ENCODE measurements at places on chromosomes 16 and 17. TPM values are rescaled to one million over a fixed set of nuclear protein-coding genes. Genes with fewer than 3 reads are reported as not detected.

DNA sequence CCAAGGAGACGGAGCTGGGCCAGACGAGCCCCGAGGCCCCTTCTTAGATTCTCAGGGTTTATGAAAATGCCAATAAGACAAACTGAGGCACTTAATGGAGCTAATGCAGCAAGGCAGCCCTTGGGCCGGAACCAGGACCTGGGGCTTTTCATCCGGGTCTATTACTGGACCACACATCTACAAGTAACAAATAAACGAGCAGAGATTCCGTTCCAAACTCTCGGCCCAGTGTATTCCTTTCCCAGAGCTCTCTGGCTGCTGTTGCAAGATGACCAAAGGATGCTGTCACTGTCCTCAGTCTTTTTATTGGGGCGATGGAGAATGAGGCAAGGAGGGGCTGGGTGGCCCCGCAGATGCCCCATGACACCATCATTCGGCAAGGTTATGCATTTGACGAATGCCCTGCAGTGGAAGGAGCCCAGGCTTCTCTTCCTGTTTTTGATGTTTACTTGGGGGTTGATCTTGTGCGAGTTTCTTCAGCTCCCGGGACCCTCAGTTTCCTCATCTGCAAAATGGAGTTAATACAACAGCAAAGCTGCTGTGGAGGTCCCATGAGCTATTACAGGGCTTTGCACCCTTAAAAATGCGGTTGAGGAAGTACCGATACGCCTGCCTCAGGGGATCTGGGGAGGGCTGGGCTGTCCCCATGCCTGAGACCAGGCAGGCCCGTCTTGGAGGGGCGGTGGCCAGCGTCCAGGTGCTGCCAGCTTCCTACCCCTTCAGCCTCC, 1.1 kb upstream of the NTN1 start:
- no peak for DNase-seq

DNA sequence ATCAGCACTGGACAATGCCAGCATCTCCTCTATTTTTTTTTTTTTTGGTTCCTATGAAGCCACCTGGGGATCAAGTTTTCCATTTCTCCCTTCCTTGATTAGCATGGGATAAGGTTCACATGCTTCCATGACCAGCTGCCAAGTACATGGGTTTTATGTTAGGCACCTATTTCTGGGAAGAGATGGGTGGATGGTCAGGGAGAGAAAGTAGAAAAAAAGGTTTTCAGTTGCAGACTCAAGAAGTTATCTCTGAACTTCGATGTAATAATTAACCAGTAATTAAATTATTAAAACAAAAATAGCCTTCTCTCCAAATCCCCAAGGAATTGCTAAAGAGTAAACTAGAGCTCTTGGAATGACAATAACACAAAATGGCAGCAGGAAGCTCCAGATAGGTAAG, 164.9 kb upstream of the MAF start:
- DNase-seq: no peak

GRCh38 chr17:48830840-48831548, at the start of gene CALCOCO2:
Gene CALCOCO2, plus strand, starts transcription at chr17:48831035. Its CDS starts 10,673 bp downstream, at chr17:48841708.
- peak; percentile 97 for DNase-seq

DNA sequence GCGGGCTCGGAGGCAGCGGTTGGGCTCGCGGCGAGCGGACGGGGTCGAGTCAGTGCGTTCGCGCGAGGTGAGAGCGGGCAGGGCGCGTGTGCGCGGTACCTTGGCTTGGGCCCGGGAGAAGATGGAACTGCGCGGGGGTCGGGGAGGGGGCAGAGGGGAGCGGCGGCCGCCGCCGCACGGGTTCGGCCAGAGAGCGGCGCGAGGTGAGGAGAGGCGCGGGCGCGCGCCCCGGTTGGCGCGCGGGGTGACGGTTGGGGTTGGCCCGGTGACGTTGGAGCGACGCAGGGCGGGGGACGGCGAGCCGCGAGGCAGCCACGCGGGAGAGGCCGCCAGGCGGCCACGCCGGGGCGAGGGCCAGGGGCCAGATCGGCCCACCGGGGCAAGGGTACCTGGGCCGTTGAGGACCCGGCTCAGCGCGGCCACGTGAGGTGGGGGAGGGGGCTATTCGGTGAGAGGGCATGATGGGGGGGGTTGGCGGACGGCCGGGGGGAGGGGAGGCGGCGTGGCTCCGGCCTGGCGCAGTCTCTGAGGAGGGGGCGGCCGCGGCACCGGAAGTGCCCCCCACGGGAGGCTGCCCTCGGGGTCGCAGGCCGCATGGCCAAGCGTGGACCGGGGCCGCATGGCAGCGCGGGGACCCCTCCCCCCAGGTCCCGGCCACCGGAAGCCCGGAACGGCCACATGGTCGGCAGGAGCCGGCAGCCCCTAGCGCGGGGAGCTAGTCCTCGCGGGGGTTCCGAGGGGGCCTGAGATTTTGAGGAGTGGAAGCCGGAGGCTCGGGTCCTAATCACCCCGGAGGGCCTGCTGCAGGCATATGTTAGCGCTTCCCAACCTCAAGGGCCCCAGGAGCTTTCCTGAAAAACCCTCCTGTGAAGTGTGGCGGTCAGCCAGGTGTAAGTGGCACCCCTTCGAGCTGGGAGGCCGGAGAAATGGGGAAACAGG, 527 bp downstream of the EIF5A start:
- peak; percentile 74 for DNase-seq

- DNase-seq: no peak
Measured at GRCh38 chr17:66762276-66762675, 72.6 kb upstream of the CACNG5 start.

- DNase-seq: no peak
Measured at GRCh38 chr16:83863682-83864081, 35.2 kb upstream of the MLYCD start.

DNA sequence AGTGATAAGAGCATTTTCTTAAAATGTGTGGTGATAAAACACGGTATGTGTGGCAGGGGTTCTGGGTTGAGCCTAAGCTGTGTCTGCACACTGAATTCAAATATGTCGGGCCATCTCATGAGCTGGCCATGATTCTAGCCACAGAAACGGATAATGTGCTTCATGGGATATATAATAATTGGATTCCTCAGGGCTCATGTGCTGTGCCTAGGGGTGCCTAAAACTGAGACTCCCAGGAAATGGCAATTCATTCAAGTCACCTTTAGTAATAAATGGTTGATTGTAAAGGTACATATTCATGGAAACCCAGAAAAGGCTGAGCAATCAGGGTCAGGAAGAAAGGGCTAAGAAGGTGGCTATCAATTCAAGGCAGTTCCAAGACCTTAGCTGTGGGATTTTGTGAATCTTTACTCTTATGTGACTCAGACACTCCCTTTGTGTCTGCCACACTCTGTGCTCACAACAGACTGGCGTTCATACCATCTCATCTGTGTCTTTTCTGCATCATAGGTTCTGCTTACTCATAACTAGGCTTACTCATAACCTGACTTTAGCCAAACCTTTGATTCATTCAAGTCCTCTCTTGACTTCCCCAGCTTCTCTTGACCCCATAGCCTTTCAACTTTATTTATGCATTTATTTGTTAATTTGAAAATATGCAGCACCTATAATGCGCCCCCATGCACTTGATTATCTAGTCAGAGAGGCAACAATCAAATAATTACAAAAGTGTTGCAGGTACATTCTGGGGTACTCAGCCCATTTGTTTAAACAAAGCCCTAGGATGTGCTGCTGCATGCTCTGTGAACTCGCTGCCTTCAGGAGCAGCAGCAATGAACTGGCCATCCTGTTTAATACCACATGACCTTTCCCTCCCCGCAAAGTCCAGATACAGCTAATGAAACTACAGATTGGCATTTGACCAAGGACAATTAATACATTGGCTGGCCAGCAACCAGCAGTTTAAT, 28.4 kb upstream of the MED13 start:
- DNase-seq: no peak

GRCh38 chr17:68462381-68463210, 5.3 kb upstream of the WIPI1 start:
- DNase-seq: peak; percentile 78

GRCh38 chr16:2985462-2985861, 5.2 kb upstream of the PKMYT1 start:
- DNase-seq: peak; percentile 73

DNA sequence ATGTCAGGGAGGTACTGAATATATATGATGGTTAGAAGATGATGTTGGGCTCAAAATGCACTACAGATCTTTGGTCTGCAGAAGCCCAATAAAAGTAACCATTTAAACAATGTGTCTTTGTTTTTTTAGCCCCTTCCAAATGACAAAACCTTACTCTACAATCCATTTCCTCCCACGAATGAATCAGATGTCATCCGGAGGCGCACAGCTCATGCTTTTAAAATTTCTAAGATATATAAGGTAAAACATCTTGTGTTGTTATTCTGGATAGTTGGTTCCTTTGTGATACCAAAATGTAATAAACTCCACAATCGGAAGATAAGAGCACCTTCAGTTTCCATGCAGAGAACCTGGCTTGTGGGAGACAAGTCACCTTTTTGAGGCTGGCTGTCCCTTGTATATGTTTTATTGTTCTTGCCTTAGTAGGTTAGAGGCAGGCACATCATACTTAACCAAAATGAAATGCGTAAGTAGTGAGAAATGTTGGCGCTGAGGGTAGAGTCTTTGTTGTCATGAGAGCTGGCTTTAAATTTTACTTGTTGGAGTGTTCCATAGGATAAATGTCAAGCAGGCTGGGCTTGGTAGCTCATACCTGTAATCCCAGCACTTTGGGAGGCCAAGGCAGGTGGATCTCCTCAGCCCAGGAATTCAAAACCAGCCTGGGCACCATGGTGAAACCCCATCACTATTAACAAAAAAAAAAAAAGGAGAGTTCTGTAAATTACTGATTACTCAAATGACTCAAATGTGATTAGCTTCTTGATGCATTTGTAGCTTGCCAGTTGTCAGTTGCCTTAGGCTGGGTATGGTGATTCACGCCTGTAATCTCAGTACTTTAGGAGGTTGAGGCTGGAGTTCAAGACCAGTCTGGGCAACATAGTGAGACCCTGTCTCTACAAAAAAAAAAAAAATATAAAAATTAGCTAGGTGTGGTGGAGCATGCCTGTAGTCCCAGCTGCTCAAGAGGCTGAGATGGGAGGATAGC, 19.7 kb upstream of the SNTB2 start:
- no peak for DNase-seq

DNA sequence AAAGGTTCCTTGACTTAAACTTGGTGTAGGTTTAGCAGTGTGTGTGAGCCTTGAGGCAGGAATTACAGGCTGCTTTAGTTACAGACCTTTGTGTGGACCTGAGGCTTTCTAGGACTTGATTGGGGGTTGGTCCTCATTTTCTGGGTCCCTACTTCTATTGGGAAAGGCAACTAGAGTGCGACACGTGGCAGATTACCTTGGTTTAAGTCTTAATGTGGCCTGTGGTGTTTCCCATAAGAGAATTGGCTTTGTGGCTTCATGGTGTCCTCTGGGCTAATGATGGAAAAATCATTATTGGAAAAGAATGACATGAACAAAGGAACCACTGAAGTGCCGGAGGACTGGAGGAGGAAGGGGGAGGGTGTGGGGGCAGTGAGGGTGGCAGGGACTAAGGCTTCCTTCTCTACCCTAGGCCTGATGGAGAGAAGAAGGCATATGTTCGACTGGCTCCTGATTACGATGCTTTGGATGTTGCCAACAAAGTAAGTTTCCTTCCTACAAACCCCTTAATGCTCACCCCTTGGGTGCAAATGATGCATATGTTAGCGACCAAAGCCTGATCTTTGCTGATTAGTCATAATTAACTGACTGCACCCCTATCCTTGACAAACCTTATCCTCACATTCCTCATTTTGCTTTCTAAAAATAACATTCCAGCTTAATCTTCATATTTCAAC, 2.7 kb downstream of the TLCD1 start:
- no peak for DNase-seq

GRCh38 chr17:82051776-82052637, at the start of the genes GPS1 and RFNG:
Gene GPS1, plus strand, starts transcription at chr17:82051898. Its CDS starts 34 bp downstream, at chr17:82051932.
Gene RFNG, minus strand, starts transcription at chr17:82051811. Its CDS starts 45 bp downstream, at chr17:82051766.
- peak; percentile 89 for DNase-seq

Gene CLEC19A
- total RNA-seq: not detected

DNA sequence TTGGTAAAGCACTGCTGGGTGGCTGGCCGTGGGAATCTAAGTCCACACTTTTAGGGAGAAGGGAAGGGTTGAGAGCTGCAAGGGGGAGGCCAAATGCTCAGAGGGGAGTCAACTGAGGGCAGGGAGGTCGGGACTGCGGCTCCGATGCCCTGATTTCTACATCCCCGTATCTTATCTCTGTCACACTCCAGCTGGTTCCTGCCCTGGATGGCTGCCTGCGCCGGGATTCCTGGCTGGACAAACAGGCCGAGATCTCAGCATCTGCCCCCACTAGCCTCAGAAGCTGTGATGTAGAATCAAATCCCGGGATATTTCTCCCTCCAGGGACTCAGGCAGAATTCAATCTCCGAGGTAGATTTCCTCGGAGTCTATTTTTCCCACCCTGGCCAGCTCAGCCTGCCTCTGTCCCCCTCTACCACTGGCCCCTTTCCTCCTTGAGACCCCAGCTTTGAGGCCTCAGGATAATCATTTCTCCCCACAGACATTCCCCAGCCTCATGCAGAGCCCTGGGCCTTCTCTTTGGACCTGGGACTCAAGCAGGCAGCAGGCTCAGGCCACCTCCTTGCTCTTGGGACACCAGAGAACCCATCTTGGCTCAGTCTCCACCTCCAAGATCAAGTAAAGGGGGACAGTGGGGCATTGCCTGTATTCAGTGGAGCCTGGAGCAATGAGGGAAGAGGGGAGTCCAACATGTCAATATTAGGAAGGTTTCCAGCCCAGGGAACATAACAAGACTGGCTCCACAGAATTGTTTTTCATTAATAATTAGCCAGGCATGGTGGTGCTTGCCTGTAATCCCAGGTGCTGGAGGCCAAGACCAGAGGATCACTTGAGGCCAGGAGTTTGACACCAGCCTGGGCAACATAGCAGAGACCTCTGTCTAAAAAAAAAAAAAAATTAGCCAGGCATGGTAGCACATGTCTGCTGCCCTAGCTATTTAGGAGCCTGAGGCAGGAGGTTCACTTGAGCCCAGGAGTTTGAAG, 1.8 kb downstream of the SHBG start:
- peak; percentile 59 for DNase-seq

Gene KRTAP16-1
- total RNA-seq: not detected

GRCh38 chr17:47741793-47742145, 8.7 kb downstream of the TBX21 start:
- DNase-seq: no peak

- no peak for DNase-seq
Measured at GRCh38 chr16:85057948-85058347, 30.4 kb downstream of the KIAA0513 start.

Gene ZNF18
- total RNA-seq: 4.1 TPM

DNA sequence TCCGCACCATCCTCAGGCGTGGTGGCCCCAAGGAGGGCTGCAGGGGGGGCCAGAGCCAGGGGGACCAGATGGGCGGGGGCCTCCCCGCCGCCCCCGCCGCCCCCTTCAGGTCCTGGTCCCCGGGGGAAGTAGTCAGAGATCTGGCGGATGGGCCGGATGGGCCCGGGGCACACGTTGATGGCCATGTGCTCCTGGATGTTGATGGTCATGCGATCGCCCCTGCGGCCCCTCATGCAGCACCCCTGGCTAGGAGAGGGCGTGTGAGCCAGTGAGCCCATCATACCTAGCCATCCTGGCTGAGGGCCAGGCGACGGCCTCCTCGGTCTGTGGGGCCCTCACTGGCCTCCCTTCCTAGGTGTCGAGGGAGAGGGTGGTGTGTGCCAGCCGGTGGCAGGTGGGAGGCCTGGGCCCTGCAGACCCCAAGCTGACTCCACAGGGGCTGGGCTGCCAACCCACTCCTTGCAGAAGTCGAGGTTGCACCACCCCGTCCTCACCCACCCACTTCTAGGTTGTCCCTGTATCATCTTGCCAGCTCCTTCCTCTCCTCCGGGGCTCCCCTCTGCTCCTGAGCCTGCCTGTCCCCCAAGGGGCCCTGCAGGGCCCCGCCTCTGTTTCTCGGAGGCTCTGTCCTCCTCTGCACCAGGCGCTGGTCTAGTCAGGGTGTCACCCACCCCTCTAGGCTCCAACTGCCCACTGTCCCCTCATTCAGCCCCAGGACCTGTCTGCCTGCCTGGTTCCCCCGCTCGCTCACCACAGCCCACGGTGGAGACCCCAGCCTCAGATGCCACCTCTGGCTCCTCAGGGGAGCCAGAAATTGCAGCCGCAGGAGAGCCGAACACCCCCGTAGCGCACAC, 610 bp downstream of the DOC2A start:
- DNase-seq: no peak
